NCI-H1930 (cell line): ENCODE measurements at places on chromosomes 2 and 18.
A peak's percentile ranks its signal among the peaks of the same experiment; 100 is the strongest.

GRCh38 chr18:22088996-22089640 lies 80.3 kb upstream of the GATA6 start:
- DNase-seq, result no peak

DNA sequence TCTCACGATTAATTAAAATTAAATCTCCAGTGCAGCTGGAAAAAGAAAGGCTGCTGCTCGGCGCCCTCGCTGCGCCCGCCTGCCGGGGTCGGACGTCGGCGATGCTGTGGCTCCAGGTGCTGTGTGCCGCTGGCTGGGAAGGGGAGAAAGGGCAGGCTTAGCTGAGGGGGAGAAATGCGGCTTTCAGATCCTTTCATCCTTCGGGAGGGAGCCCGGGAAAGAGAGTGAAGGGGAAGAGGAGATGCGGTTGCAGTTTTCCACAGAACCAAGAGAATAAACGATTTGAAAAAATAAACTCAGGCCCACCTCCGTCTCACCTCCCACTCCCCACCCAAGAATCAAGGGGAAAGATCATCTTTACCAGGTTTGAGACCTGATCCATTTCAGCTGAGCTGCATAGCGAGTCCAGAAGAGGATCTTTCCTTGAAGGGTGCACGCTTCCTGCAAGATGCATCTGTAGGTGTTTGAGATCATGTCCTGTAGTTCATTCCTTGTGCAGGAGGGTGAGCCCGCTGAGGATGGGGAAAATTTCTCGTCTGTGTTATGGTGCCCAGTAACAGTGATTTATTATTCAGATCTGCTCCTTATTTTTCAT lies 495 bp downstream of the TMEM169 start:
- no peak for DNase-seq

DNA sequence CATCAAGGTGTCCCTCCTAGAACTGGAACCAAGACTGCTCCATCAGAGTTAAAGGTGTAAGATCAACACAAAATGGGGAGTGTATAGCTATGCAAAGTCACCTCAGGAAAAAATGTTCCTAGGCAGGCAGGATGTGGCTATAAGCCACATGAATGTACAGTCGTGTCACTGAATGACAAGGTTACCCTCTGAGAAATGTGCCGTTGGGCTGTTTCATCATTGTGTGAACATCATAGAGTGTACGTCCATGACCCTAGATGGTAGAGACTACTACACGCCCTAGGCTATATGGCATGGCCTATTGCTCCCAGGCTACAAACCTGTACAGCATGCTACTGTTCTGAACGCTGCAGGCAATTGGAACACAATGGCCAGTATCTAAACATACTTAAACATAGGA lies 24.5 kb downstream of the TYMS start:
- no peak for DNase-seq

DNA sequence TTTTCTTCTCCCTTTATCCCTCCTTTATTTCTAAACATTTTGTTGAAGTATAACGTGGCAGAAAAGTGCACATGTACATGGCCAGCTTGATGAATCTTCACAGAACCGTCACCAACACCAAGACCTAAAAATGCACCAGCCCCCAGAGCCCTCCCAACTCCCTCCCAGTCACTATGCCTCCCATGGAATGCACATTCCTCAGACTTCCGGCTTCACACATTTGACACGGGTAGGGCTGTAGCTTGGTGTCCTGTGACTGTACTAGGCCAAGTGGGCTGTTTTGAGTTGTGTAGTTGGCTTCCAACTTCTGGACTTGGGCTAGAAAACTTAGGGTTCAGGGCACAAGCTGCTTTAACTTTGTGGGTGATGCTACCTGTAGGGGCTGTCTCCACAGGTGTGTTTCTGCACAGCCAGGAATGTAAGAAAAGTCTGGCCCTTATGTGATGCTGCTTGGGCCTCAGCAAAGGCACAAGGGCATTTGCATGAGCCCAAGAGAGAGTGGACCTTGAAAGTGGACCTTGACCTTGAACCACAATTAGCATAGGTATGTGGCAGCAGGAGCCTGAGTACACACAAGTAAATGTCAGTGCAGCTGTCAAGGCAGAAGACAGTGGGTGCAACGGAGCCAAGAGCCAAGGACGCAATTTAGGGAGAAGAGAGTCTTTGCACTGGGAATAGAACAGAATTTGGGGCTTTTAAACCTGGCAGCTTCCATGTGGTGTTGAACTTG lies 78.4 kb downstream of the SEPTIN10 start:
- no peak for DNase-seq

- no peak for DNase-seq
These were observed 255.3 kb downstream of the NR4A2 start for GRCh38 chr2:156077041-156077742.

DNA sequence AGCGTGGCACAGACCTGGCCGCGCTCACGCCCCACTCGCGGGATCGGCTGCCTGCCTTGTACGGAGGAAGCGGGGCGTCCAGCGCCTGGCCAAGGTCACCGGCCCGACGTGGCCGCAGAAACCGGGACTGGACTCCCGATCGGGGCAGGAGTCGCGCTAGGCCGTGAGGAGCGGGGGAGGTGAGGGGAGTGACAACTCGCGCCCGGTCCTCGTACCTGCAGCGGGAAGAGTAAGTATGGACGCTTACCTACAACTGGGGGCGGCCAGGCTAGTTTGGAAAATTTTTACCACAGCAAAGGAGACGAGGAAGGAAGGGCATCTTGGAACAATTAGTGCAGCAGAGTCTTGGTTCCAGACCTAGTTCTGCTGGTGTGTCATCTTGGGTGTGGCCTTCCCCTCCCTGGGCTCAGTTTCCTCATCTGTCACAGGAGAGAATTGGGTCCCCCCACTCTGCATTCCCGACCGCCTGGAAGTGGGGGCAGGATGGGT lies 693 bp downstream of the UBE2F start:
- DNase-seq, result no peak

- DNase-seq, result no peak
These were observed 92.3 kb downstream of the PRKCE start for GRCh38 chr2:45743531-45744396.

DNA sequence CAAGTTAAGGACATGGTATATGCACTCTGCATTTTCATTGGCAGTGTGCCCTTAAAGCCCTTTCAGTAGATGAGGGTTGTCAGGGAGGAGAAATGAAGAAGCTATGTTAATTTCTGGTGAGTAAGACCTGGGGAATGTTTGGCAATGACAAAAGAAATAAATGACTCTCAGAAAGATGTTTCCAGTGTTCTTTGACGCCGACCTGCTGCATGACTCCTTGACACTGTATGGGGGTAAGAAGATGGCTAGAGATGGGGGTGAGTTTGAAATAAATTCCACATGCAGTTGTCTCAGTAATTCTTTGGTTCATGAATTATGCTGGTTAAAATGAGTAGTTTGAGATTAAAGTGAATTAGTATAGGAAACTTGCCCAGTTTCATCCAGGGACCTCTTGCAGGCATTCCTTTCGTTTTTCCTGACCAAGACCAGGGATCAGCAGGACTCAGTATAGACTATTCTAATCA lies 5.9 kb downstream of the CCDC121 start:
- DNase-seq, result no peak

DNA sequence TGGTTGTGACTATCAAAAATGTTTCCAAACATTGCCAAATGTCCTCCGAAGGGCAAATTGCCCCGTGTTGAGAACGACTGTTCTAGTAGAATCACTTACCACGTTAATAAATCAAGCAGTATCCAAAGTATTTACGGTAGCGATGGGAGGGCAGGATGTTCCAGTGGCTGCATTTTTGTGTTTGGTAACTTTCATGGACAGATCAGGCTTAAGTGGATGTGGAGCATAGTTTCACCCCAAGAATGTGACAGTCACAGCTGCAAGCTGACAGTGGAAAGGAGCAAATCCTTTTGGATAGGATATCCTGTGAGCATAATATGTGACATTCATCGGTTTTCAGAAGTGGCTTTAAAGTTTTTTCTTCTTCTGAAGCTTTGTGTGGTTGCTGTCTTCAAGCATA lies 46.3 kb upstream of the DARS1 start:
- DNase-seq, result no peak

- no peak for DNase-seq
These were observed 112.6 kb downstream of the ARHGAP28 start for GRCh38 chr18:6842081-6842480.

DNA sequence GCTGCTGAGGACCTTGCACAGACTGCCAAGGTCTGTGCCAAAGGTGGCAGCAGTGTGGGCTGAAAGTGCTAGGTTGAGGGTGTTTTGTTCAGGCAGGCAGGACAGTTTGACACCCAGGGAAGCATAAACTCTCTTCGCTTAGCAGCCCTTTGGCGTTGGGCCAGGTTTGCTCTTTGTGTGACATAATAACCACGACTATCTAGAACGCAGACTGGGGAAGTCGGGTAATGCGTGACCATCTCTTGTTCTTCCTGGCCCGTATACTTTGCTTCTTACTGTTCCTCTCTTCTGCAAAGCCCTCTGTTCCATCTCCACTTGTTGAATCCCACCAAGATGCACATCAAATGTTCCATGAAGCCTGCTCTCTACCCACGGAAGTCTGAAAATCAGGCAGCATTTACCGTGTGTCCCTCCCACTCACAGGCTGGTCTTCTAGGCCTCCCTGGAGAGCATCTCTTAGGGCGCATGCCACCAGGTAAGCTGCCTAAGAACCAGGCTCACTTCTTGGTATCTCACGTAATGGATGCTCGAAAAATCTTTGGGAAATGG lies 96.7 kb upstream of the LMAN1 start:
- no peak for DNase-seq

GRCh38 chr2:133802409-133803039 lies 234.3 kb upstream of the NCKAP5 start:
- no peak for DNase-seq

GRCh38 chr2:107001964-107002696 lies 116.2 kb upstream of the ST6GAL2 start:
- DNase-seq, result no peak

DNA sequence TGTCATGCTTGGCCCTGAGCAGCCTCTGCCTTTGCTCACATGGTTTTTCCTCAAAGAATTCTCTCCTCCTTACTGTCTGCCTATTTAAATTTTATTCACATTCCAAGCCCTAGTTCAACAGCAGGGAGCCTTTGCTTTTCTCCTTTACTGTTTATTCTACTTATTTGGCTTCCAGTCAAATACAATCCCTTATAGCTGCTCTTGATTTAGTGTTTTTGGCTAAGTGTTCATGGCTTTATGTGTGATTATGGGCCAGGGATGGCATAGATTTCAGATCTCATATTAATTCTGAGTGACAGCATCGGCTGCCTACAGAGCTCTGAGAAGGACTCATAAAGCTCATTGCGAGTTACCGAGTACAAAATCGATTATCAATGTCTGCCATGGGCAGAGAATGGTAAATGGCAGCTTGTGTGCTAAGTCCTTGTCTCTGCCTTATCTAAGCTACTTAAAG lies 106.7 kb downstream of the METTL8 start:
- no peak for DNase-seq

- DNase-seq, result no peak
These were observed 120.9 kb downstream of the DHRS9 start for GRCh38 chr2:169190197-169190775.

GRCh38 chr18:37293359-37293758 lies 272.2 kb downstream of the CELF4 start:
- DNase-seq, result no peak

GRCh38 chr18:79191956-79192355 lies 122.8 kb downstream of the ATP9B start:
- DNase-seq, result no peak

- DNase-seq, result no peak
These were observed 204.6 kb upstream of the TNP1 start for GRCh38 chr2:217064234-217065011.

DNA sequence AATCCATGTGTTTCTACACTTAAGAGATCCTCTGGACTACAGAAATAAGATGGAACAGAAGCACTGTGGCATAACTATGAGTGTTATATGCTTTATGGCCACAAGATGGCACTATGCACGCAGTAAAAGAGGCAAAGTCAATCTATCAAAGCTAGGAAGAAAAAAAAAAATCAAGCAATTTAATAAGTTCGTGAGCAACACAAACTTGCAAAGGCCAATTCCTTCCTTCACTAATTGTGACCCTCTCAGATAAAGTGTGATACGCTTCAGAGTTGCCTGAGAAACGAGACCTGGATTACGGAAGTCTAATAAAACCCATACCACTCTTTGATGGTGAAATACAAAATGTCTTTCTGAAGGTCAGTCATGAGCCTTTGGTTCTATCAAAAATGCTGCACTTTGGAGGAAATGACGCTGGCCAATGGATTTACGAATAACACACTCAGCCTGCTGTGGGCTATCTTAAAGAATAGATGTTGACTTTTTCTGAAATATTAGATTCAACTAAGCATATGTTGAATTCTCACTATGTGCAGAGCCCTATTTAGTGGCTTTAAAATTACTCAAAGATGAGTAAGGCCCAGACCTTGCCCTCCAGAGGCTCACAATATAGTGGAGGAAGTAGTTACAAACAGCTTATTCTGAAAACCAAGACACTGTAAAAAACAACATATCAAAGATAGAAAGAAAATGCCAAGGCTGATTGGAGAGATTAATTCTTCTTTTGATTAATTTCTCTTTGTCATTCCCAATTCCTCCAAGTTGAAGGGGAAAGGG lies 35.5 kb upstream of the TTR start:
- peak; percentile 25 for DNase-seq

DNA sequence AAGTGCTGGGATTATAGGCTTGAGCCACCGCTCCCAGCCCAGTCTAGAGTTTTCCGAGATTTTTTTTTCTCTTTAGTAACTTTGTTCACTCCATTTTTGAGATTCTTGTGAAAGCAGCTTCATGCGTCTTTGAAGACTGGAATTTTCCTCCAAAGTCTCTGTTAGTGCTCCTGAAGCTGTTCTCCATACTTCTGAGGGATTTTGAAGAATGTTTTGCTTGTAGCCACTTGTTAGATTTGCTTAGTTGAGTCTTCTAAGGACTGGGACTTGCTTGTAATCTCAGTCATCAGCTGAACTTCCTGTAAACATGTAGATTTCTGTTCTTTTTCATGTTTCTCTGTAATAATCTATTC lies 234.3 kb downstream of the MYCN start:
- no peak for DNase-seq

- no peak for DNase-seq
These were observed 227.4 kb downstream of the SS18 start for GRCh38 chr18:25862881-25863600.

GRCh38 chr18:70044632-70045031 lies 97.0 kb upstream of the CD226 start:
- no peak for DNase-seq

DNA sequence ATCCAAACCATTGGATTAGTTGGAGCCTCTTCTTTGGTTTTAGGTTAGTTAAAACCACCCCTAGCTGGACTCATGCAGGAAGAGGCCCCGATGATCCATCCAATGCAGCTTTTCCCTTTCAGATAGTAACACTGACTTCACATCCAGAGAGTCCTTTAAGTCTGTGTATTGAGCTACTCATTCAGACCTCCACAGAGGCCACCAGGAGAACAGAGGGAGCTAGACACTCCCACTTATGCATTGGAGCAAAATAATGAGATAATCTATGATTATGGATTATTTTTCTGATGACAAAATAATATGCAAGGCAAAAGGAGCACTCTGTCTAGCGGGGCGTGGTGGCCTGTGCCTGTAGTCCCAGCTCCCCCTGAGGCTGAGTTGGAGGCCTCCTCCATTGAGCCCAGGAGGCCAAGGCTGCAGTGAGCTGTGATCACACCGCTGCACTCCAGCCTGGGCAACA lies 1.6 kb upstream of the ROCK2 start:
- no peak for DNase-seq

GRCh38 chr2:26349690-26350089 lies 3.1 kb upstream of the ADGRF3 start:
- DNase-seq, result no peak

GRCh38 chr18:74243127-74243526 lies 48.6 kb downstream of the CYB5A start:
- DNase-seq, result no peak
